ENCODE measurements at places on chromosomes 2 and 18.
A peak's percentile ranks its signal among the peaks of the same experiment; 100 is the strongest.

GRCh38 chr2:233266481-233266880 lies 15.0 kb downstream of the ATG16L1 start:
- no peak for DNase-seq

GRCh38 chr18:48318436-48318835 lies 90.7 kb downstream of the ZBTB7C start:
- no peak for DNase-seq

DNA sequence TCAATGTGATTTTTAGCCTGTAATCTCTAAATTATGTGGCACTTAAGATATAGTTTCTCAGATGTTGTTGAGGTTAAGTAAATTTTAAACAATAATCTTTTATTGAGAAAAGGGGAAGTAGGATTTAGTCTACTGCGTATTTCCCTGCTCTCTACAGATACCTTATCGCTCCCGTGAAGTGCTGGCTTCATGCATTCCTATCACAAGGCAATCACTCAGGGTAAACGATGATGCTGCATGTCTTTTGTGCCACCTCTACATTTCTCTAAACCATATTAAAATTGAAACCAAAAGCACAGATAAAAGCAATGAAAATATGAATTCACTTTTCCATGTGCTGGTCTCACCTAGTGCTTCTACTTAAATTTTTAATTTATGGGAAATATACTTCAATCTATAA lies 14.4 kb upstream of the RPE start:
- DNase-seq: no peak

DNA sequence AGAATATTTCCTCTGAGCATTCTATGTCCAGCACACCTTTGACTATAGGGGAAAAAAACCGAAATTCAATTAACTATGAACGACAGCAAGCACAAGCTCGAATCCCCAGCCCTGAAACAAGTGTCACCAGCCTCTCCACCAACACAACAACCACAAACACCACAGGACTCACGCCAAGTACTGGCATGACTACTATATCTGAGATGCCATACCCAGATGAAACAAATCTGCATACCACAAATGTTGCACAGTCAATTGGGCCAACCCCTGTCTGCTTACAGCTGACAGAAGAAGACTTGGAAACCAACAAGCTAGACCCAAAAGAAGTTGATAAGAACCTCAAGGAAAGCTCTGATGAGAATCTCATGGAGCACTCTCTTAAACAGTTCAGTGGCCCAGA lies 79.4 kb upstream of the FAM117B start:
- peak; percentile 14 for DNase-seq

DNA sequence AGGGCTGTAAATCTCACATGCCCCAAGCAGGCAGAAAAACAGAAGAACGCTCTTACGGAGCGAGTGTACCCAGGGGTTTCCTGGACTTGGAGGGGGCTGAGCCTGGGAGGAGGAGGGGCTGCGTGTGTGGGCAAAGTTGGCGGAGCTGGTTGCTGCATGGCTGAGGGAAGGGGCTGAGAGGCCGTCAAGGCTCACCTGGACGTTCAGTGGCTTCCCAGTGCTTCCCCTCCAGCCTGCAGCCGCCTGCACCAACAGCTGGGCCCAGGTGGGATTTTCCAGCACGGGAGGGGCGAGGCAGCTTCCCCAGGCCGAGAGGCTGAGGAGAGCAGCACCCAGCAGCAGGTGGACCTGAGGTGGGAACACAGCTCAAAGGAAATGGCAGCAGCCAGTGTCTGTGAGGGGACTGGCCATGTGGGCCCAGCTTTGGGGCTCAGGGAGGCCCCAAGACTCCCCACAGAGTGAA lies 70.6 kb upstream of the CTDP1 start:
- no peak for DNase-seq

- no peak for DNase-seq
Observed at GRCh38 chr18:26362021-26362420, 135.8 kb downstream of the TAF4B start.

DNA sequence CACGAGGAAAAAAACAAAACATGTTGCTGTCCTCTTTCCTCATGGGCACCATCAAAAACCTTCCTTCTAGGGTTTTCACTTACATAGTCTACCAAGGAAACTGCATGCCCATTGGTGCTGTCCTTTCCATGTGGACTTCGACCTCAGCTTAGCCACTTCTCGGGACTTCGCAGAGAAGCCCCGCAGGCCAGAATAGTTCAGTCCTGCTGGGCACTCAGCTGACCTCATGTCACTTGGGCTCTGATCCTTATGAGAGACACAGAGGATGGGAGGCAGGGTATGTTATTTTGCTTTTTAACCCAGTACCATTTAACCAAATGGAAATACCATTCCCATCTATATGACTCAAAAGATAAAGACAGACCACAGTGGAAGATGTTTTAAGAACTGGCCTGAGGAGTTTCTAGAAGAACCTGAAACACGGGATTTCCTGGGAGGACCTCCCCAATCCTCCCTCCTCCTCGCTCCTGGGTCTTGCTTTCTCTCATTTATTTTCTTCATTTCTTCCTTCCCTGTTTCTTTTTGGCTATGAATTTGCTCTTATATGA lies 28.4 kb downstream of the AAK1 start:
- DNase-seq: no peak

GRCh38 chr2:134458473-134458853 lies 204.6 kb downstream of the MGAT5 start:
- no peak for DNase-seq

- DNase-seq: no peak
Observed at GRCh38 chr18:55699233-55699765, 111.3 kb upstream of the TCF4 start.

DNA sequence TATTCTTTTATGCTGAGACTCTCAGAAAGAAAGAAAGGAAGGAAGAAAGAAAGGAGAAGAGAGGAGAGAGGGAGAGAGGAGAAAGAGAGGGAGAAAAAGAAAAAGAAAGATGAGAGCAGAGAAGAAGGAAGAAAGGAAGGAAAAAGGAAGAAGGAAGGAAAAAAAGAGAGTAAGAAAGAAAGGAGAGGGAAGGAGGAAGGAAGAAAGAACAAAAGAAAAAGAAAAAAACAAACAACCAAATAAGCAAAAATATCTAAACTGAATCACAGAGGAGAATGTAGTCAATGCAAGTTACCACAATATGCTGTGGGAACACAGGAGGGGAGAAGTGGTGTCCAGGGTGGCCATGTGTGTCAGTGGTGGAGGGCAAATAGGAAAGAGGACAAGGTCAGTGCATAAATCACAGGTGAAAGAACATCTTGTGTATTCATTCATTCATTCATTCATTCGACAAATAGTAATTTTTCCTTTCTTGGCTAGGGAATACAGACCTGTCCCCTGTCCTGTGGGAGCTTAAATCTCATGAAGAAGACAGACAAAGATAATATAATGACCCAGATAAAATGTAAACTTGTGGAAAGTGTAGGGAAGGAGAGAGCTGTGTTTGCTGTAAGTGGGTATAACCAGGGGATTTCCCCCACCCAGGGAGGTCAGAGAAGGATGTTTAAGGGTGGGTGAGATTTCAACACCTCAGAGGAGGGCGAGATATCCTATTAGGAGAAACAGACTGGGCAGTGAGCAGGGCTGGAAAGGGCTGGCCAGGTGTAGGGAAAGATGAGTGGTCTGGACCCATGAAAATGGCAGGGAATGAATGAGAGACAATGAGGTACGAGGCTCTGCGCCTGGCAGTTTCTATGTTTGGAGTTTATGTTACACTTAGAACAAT lies 50.7 kb downstream of the IL1R2 start:
- no peak for DNase-seq

- DNase-seq: no peak
Observed at GRCh38 chr2:2027271-2027670, 283.0 kb upstream of the PXDN start.

- no peak for DNase-seq
Observed at GRCh38 chr2:47219970-47220369, 64.9 kb upstream of the STPG4 start.

DNA sequence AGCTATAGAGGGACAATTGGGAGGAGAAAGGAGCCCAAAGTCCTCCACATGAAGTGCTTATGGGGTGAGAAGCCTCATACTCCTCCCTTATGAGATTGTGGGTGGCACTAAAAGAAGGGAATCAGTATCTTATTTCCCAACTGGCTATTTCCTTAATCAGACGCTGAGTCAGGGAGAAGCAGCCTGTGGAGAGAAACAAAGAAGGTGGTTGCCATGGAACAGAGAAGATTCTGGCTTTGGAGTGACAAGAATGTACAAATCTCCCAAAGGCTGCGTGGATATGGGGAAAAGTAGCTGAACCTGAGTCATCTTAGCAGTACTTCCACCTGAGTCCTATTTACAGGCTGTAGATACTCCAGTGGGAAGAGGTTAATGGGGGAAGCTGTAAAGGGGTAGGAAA lies 115.8 kb upstream of the CWC22 start:
- no peak for DNase-seq

DNA sequence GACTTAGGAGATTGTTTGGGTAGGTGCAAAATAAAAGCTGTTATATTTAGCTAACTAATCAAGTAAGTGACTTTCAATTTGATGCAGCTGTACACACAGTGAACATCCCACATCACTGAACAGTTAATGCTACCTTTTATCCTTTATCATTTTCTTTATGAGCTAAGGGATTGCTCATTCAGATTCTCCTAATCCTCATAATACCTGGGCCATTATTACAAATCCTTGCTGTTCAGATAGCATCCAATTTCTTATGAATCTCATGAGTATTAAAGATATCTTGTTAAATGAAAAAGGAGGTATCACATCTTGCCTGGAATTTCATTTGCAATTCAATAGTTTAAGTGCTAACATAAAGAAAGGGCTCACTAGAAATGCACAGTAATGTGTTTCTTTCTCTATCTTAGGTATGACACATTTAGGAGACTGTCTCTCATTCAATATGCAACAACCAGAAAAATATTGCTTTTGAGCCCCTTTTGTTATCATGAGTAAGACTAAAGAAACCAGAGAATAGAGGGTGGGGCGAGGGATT lies 918.5 kb downstream of the CBLN2 start:
- no peak for DNase-seq

GRCh38 chr2:196182439-196183171 lies 11.2 kb upstream of the STK17B start:
- DNase-seq: peak; percentile 83

DNA sequence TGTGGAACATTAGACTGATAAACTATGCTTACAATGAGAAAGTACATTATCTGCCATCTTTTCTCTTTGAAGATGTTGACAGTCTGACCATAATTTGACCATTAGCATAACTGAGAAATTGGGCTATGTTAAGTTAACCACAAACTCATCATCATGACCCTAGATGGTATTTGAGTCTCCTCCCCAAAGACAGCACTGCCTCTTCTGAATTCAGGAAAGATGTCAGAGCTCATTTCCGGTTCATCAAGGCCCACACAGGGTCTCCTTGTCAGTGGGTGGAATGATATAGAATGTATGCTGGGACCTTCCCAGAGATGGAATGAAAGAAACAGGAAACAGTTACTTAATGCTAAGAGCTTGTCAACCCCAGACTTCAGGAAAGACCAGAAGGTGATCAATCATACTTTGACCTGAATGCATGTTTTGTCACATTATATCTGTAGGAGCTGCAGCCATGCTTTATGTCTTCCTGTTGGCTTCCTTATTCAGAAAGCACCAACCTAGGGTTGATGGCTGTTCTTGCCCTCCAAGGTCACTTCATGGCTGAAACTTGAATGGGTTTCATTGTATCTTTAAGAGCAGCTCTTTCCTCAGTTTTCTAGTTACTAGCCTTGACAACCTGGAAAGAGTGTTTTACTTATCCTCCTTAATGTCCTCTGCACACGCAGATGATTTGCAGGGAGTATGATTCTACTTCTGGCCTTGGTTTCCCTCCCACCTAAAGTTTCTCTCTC lies 99.1 kb upstream of the NEUROD1 start:
- DNase-seq: no peak

DNA sequence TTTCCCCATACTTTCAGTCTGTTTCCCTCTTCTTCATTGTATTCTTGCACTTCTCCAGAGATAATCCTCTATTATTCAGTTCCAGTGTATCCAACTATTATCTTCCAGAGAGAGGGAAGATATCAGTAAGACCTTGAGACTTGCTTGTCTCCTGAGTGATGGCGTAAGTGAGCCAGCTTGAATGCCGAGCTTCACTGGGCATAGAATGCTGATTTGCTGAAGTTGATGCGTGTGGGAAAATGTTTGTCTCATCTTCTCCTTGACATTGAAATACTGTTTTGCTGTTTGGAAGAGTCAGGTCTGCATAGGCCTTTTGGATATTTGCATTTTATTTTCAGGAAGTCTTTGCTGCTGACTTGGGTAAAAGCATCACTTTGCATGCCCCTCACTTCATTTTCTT lies 41.1 kb upstream of the MGAT5 start:
- DNase-seq: no peak

GRCh38 chr2:57515366-57515765 lies 531.2 kb upstream of the VRK2 start:
- no peak for DNase-seq

DNA sequence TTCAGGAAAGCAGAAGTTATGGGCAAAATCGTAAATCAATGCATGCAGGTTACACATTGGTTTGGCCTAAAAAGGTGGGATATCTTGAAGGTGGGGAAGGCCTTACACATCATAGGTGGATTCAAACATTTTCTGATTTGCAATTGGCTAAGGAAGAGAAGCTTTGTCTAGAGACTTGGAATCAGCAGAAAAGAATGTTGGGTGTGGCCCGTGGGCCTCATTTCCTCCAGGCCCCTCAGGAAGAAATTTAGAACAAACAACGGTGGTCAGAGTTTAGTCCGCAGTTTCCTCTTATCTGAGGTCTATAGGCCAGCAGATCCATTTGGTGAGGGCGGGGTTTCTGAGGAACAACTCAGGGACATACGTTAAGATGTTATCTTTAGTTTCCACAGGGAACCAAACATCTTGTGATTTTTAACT lies 50.9 kb upstream of the AFF3 start:
- no peak for DNase-seq

DNA sequence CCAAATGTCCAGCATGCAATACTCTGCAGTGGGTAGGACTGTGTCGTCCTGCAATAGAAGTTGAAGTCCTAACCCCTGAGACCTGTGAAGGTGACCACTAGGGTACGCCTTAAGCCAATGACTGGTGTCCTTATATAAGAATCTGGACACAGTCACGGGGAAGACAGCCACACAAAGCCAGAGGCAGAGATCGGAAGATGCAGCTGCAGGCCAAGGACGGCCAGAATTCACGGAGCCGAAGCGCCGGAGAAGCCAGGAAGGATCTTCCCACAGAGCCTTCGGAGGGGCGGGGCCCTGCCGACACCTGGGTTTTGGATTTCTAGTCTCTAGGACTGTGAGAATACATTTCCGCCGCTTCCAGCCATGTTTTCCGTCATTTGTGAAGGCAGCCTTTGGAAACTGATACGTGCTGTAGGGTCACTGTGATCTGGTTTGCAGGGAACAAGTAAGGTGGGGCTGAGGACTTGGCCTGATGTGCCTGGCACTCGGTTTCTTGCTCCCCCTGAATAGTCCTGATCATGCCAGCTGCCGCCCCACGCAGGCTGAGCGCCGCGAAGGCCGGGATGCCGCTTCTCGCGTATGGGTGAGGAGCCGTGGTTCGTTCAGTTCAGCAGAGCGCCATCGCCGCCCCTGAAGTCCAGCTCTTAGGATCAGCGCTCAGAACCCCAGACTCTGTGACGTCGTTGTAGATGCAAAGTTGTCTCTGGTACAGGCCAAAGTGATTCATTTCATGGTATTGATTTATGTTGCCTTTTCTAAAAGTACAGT lies 38.7 kb downstream of the PTGR3 start:
- DNase-seq: no peak

- no peak for DNase-seq
Observed at GRCh38 chr2:127255721-127256120, 35.6 kb upstream of the CYP27C1 start.

- no peak for DNase-seq
Observed at GRCh38 chr18:28974504-28974903, 797.6 kb upstream of the CDH2 start.
